Omental fat pad (tissue), 4 donors: ENCODE measurements at places on chromosomes 7 and 10. TPM values are rescaled to one million over a fixed set of nuclear protein-coding genes. Genes with fewer than 3 reads are reported as not detected.

OPN4 gene
- not detected for total RNA-seq

VOPP1 gene
- 31.3 TPM for total RNA-seq

GRCh38 chr7:1794888-1795542 is 124.9 kb downstream of the ELFN1 start:
- DNase-seq = no peak

DNA sequence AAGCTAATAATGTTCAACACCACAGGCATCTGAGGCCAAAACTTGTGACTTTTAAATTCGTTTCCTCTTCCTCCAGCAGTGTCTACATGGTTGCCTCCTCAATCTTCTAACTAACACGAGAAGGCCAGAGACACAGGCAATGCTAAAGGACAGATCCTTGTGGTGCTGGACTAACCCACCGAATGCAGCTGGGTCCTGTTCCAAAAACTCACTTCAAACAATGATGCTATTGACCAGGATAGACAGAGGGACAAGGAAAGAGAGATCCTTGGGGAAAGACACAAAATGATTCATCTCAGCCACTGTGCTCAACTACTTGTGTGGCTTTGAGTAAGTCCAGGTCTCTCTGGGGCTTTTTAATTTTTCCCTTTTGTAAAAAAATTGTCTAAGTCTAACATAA is 107.6 kb downstream of the KCNMA1 start:
- no peak for DNase-seq

DNA sequence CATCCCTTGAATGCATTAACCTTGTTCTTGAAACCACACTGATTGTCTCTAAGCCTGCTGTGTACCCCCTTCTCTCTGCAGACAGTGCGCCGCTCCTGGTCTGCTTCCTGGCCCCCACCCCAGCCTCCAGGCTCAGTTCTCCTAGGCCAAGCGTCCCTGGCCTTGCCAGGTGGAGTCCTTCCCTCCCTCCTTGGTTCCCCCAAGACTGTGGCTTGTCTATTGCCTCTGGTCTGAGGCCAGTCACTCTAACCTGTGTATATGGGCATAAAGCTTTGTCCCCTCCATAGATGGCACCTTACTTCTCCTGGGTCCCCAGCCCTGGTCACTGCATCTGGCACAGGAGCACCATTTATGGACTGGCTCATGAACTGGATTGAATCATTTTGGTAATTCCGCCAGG is 133.5 kb upstream of the EEPD1 start:
- DNase-seq = no peak

DNA sequence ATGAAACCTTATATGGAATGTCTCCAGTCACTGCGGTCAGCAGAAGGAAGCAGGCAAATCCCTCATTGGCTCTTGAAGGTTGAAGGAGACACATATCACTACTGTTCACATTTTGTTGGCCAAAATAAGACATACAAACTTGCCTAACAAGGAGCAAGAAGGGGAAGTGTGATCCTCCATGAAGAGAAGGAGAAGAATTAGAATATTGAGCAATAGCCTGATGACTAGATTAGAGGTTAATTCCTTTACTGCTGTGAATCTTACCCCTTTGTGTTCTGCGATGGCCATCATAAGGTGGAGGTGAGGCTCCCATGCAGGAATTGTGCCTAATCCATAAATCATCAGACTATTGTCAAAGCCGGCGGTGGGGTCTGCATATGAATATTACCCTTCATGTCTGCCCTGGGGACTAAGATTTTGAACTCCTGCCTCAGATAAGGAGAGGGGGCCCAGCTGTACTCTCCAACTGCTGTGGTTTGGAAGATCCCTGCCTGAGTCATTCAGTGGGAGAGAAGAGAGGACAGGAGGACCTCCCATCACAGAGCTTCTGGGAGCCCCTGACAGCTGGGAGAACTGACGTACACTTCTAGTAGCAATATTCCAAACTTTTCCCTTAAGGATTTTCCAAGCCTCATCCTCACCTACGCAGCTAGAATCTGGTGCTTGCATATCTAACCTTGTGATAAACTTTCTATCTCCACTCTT is 398.5 kb downstream of the REEP3 start:
- DNase-seq = no peak

GRCh38 chr7:156176039-156176438 is 363.8 kb upstream of the SHH start:
- DNase-seq = no peak
